ENCODE measurements at places on chromosomes 16 and 17. TPM values are rescaled to one million over a fixed set of nuclear protein-coding genes. Genes with fewer than 3 reads are reported as not detected.

GRCh38 chr17:75267153-75267410 lies 3.9 kb downstream of the MIF4GD start:
- no peak for DNase-seq

DNA sequence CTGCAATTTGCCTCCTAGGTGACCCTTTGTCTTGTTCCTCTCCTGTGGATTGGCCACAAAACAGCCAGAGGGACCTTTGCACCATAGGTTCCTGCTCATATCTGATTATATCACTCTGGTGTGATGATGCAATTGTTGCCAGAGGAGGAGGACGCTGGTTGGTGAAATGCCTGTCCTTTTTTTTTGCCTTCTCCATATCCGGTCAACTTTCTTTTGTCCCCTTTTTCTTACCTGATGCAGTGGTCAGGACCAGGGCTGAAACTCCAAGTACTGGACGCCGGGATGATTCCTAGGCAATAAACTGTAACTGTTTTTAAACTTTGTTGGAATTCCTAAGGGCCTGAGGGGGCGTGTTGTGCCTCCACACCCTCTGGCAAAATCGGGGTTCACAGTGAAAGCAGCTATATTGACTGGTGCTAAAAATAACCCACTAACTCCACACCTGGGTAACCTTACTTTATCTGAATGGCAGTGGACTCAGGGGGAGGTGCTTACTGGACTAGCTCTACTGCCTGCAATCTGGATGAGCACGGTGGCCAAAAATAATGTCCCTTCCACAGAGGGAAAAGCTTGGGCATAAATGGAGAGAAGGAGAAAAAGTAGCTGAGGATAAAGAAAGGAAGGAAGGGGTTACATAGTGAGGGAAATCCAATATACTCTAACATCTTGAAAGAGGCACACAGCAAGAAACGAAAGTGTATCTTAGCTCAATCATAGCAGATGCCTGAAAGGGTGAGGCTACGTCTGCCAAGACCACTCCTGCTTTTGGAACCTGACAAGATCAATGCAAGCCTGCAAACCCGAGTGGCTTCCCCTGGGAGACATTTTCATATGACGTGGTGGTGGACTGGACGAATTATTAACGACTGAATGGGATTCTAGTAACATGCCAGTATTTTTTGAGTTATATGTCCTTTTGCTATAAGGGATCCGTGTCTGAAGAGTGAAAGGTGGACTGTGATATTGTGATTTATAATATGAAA lies 28.4 kb upstream of the ZNF423 start:
- DNase-seq = no peak

DNA sequence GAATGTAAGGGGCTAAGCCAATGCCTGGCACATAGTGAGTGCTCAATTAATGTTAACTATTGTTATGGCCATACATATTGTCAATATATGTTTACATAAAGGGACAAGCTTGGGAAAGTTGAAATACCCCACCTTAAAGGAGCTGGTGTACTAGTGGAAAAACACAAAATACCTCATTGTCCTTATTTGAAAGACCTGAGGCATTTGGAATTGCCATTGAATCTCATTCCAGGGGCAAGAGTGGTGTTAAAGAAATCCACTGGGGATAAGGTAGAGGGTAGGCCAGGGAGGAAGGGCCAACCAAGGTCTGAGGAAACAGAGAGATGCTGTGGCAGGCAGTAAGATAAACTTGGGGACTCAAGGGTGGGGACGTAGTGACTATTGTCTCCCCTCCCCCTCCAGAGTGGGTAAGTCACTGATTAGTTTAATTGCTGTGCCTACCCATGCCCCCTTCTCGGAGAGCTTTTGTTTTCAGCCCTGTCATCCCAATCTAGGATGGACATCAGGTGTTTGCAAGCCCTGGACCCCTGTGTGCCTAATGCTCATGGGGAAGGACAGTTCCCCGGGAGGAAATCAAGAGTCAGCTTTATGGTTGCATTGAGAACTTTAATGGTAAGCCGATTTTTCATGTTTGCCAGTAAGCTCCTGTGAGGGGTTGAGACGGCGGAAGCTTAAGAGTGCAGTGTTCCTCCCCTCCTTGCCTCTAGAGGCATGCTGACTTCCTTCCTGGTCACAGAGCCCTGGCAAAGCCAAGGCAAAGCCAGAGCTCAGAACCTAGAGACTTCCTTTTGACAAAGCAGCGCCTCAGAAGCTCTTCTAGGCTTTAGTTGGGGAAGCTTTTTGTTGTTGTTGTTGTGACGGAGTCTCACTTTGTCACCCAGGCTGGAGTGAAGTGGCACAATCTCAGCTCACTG lies 2.5 kb upstream of the HEATR9 start:
- DNase-seq = no peak

GRCh38 chr16:77581706-77582105 lies 140.6 kb upstream of the NUDT7 start:
- no peak for DNase-seq

DNA sequence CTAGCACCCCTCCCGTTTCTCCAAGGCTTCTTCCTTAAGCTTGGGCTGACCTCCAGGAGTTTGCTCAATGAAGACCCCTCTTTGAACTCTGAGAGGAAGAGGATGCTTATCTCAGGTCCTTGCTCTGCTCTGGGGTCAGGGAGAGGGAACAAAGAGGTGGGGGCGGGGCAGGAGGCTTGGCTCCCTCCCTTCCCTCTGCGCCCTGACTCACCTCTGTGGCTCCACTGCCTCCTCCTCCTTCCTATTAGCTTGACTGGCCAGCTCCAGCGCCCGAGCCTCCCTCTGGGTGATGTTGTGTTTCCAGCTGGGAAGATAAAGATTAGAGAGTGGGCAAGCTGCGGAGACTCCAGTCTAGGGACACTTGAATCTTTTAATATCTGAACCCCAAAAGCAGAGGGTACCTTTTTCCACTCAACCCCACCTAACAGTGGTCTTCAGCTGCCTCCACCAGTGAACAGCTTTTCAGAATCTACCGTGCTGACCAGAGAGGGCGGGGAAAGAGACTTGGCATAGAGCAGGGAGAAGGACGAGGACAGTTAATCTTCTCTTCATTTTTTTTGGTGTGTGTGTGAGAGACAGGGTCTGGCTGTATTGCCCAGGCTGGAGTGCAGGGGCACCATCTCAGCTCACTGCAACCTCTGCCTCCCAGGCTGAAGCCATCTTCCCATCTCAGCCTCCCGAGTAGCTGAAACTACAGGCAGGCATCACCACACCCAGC lies 6.7 kb downstream of the GIP start:
- no peak for DNase-seq

- DNase-seq = peak; percentile 64
Observed at GRCh38 chr16:85166699-85167588, 54.7 kb upstream of the CIBAR2 start.

DNA sequence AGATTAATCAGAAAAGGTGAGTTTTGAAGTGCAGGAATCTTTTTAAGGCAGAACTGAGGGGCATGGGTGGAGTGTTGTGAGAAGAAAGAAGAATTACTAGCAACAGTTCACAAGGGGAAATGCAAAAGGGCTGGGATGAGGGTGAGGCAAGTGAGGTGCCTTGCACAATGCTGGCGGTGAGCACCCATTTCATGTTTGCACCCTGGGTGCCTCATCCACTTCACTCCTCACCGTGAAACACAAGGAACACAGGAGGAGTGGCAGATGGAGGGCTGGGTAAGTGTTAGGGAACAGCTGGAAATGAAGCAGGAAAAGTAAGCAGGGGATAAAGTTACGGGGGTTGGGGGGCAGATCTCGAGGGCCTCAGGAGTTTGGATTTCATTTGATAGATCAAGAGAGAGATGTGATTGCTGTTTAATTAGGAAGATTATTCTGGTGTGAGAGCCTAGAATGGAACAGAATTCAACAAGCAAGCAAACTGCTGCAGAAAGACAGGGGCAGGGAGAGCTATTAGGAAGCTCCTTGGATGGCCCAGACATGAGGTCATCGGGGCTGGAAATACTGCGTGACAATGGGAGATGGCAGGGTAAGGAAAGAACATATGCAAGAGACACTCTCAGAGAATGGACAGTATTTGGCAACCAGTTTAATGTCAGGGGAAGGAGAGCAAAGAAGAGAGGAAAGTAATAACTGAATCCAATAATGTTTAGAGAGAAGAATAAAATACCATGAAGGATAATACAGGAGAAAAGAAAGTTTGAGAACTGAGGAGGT lies 8.3 kb upstream of the HEATR6 start:
- DNase-seq = no peak

DNA sequence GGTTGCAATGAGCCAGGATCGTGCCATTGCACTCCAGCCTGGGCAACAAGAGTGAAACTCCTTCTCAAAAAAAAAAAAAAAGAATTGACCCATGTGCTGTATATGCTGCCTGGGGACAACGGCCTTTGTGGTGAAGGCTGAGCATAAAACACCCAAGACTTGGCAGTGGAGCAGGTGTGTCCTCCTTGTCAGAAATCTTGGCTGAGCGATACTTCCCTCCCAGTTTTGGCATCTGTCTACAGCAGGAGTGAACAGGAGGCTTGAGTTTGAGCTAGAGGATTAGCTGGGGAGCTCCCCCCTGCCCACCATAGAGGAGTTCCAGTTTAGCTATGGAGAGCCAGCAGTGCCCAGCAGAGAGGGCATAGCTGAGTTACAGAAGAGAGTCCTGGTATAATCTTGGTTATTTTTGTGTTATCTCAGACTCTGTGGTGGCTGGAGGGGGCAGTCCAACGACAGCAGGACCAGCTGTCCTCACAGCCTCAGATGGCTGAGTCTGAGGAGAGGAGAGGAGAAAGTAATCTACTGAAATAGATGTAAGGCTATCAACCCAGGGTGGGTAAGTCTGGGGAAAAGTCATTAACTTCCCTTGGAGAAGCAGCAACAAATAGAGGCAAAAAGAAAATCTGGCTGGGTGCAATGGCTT lies 18.4 kb downstream of the SP2 start:
- no peak for DNase-seq

DNA sequence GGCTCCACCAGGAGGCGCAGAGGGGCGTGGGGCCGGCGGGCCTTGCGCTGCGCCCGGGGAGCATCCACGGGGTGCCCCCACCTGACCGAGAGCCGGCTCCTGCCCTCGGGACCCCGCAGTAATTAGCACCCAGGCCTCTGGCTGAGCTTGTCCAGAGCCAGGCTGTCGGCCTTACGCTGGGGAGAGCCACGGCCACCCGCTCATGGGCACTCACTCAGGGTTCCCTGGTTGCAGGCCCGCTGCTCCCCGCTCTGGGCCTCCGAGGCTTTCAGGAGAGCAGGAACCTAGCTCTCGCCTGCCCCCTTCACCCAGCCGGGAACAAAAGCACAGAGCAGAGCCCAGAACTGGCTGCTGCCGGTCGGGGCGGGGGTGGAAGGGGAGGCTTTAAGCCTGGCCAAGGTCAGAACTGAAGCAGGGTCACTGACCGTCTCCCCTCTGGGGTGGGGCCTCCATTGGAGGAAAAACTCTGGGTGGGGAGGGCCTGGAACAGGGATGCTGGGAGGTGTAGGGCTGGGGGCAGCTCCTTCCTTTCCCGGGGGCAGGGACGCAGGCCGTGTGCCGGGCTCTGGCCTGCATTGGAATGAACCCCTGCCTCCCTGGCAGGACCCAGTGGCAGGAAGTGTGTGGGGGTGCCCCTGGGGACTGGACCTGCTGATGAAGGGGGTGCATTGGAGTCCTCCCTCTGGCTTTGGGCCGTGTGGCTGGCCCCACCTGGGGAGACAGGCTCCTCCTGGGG lies 12.3 kb downstream of the GLIS2 start:
- DNase-seq = peak; percentile 85

- no peak for DNase-seq
Observed at GRCh38 chr17:70558821-70559220, 389.5 kb downstream of the KCNJ2 start.

DNA sequence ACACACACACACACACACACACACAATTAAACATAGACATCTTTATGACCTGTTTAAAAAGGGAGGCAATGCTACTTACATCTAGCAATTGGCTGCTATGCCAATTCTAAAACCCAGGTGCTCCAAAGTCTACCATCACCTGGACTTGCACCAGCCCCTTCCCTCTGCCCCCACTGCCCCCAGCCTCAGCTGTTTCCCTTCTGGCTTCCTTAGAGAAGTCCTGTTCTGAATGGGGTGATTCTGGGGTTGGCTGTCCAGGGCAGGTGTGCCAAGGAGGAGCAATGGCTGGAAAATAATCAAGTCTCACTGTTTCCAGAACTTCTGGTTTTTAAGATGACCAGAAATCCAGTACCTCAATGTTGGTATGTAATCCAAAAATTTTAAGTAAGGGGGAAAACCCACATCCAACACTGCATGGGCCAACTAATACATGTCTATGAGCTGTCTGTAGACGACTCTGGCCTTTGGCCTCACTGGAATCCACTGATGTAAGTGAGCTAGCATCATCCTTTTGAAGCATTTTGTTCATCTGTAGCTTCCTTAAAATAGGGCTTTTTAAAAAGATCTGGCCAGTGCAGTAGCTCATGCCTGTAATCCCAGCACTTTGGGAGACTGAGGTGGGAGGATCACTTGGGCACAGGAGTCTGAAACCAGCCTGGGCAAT lies 2.1 kb downstream of the IFT20 start:
- no peak for DNase-seq

GRCh38 chr17:61261001-61261637 lies 138.5 kb upstream of the TBX2 start:
- DNase-seq = peak; percentile 37

DNA sequence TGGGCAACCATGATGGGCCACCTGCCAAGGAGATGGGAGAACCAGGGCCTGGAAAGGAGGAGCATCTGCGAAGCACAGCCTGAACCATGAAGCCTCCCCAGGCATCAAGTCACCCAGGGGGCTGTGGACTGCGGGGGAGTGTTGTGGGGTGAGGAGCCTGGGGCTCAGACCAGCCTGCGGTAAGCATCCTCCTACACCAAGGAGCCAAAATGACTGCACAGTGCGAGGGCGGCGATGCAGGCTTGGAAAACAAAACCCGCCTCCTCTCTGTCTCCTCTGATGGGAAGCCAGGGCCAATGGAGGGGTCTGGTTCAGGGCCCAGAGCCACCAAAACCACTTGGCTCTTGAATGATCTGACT lies 18.1 kb upstream of the MAF start:
- DNase-seq = no peak

DNA sequence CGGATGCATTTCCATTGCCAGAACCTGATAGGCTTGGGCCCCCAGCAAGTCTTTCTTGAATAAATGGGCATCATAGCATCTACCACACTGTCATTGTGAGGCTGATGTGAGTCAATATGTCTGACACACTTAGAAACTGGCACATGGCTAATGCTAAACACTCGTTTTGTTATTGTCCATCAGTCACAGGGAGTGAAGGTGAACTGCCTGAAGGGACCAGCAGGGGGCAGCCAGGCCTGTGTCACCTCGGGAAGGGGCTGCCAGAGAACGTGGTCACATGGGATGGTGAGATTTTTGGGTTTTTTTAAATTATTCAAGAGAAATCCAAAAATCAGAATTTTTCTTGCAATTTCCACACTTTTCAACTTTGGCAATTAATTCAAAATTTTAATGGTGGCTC lies 831 bp upstream of the RCVRN start:
- peak; percentile 69 for DNase-seq

Gene MTSS2
- 36.2 TPM for total RNA-seq

Gene ST6GALNAC1
- total RNA-seq = not detected

Gene TEX14
- 0.20 TPM for total RNA-seq

Gene SRCIN1
- total RNA-seq = 20.8 TPM

Gene SLC35B1
- 123 TPM for total RNA-seq

Gene HOXB4
- total RNA-seq = not detected

Gene CYLD
- 39.5 TPM for total RNA-seq

Gene B3GNT9
- 1.0 TPM for total RNA-seq

Gene TSPOAP1
- total RNA-seq = 39.7 TPM

Measured in glutamatergic neuron (in vitro differentiated cells).